Activated CD4-positive, alpha-beta T cell treated with anti-CD3 and anti-CD28 coated beads, Interleukin-2, amount 50 U/mL, for 4 hours (primary cell): ENCODE measurements at places on chromosomes 12 and 14.

- DNase-seq: no peak
Measured at GRCh38 chr14:21099596-21099985, 1.1 kb upstream of the ZNF219 start.

DNA sequence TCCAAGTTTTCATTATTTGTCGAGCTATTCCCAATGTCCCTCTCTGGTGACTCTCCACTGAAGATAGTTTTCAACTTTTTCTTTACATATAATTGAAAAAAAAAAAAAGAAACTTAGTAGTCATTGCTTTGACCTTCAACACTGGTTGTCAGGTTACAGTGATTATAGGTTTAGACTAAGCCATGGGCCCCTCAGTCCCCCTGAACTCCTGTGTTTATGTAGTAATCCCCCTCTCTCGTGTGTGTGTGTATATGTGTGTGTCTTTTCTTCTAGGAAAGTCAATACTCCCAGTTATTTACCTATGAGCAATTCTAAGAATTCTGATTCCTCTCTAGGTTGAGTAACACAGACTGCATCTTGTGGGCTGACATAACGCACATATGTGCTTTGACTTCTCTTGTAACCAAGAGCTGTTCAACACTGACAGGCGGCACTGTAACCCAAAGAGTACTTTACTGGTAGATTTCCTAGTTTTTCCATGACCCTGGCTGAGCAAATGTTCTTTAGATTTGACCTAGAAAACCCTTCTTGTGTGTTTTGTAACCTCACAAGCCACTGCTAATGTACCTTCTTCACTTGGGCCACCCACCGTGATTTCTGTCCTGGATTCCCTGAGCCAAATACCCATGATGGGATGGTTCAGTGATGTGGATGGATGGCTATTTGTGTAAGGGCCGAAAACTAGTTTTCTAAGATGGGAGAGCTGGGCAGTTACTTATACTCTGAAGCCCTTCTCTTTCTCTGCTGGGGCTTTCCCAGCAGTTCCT lies 15.0 kb upstream of the MANSC4 start:
- DNase-seq: no peak

GRCh38 chr12:94172973-94173372 lies 24.6 kb downstream of the PLXNC1 start:
- no peak for DNase-seq

GRCh38 chr12:45654002-45654665 lies 75.4 kb upstream of the ARID2 start:
- DNase-seq: no peak

DNA sequence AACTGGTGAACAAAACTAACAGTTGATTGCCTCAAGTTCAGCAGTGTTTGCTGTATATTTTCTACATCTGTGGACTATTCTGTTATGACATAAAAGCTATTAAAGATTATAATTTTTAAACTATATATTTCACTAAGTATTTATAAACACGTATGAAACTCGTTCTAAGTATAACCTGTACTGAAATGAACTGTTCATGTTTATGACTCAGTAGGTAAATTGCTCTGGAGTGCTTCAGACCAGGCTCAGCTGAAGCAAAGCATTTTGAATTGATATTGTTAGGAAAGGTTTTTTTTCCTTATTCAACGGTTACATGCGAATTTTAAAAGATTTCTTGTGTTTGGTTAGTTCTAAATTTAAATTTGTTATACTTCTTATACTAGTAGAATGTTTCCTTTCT lies 151.3 kb downstream of the RAD51B start:
- no peak for DNase-seq
